NK-92 treated with Interleukin-12 subunit alpha and Interleukin-12 subunit beta, amount 100 ng/mL, for 24 hours (cell line): ENCODE measurements at places on chromosomes 16 and 17.

DNA sequence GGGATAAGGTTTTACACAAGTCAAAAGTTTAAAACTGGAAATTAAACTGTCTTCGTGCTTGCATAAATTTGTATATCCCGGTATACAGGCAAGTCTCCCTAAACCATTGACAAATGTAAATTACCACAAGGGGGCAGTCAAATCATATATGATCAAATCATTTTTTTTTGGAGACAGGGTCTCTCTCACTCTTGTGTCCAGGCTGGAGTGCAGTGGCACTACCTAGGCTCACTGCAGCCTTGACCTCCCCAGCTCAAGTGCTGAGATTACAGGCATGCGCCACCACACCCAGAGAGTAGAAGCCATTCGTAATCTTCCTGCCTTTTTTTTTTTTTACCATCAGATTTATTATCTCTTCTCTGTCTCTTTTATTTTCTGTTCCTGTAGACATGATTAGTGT is 18.5 kb downstream of the TOP2A start:
- no peak for DNase-seq

DNA sequence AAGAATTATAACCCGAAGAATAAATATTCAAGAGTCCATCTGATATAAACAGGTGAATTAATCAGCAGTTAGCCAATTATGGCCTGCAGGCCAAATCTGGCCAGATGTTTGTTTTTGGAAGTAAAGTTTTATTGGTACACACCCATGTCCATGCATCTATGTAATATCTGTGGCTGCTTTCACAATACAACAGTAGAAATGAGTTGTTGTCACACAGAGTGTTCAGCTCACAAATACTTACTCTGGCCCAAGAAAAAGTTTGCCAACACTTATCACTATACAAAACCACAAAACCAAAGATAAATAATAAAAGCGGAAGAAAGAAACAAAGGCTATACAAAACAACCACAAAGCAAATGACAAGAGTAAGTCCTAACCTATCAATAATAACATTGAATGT is 109.4 kb downstream of the CDYL2 start:
- DNase-seq: no peak

DNA sequence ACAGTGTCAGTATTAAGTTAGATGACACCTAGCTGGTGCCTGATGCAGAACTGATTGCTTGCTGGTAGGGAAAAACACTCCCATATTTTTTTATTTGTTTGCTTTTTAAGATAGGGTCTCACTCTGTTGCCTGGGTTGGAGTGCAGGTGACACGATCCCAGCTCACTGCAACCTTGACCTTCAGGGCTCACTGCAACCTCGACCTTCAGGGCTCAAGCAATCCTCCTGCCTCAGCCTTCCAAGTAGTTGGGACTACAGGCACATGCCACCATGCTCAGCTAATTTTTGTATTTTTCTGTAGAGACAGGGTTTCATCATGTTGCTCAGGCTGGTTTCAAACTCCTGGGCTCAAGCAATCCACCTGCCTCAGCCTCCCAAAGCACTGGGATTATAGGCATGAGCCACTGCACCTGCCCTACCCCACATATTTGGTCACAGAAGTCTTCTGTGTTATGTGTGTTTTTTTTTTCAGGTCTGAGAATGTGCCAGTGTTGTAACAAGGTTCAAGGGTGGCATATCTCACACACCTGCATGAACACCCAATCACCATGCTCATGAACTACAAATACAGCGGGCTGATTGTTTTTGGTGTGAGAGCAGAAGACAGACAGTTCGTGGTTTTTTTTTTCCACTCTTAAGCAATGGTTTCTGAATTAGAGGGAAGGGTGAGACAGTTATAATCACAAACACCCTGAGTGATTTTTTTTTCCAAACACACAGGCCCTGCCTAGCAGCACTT is 22.8 kb downstream of the SPAG9 start:
- no peak for DNase-seq

GRCh38 chr16:70800311-70800710 is 647 bp downstream of the VAC14 start:
- no peak for DNase-seq

- DNase-seq: no peak
These were observed 12.8 kb upstream of the TBX21 start for GRCh38 chr17:47720196-47720595.

- no peak for DNase-seq
These were observed 17.0 kb upstream of the RPL38 start for GRCh38 chr17:74186498-74186897.

- no peak for DNase-seq
These were observed 5.2 kb downstream of the OMG start for GRCh38 chr17:31291820-31292219.

DNA sequence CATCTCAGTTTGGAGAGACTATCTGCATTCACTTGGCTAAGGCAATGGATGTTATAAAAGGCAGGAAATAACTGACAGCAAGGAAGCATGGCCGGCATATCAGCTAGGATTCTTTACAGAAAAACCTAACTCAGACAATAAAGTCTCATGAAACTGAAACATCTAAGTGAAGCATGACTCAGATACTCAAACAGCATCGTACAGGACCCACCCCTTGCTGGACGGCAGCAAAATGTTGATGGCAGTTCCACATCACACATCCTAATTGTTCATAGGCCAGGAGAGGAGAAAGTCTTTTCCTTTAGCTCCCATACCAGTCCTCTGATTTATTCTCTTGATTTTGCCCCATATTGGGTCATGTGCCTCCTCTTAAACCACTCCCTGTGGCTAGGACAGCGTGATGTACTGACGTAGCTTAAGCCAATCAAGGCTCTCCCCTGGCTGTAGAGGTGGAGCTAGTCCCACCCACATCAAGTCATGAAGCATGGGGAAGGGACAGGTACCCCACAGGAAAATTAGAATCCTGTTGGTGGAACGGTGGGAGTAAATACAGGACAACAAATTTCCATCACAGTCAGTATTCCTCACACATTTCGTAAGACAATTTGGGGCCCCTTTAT is 178.9 kb downstream of the IRX3 start:
- DNase-seq: no peak

DNA sequence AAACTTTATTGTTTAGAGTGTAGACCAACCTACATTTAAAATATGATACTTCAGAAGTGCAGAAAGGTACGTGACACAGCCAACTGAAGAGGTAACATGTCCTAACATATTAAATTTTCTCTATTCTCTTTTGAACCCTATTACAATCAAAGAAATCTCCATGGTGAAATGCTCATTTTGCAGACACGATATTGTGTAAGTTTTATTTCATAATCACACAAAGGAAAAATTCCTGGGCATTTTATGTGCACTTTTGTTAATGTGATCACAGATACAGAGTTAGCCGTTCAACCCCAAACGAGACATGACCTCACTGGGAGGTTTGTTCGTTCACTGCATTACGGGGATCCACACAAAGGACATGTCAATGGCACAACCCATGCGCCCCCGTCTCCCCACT is 21.8 kb downstream of the KCNJ16 start:
- DNase-seq: no peak

DNA sequence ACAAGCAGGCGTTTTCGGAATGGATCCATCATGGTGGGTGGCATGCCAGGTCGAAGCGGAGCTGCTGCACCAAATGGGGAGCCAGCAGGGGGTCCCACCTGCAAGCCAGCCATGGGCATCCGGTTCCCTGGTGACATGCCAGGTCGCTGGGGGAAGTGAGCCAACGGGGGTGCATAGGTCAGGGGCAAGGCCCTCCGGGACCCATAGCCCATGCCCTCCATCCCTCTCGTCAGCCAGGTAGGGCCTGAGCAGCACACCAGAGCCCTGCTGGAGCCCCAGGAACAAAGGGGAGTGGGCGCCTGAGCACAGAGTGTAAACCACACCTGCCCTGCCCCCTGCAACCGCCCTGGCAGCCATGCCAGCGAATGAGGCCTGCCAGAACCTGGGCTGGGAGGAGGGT is 5.0 kb downstream of the SMARCD2 start:
- no peak for DNase-seq
